Cortex of kidney (tissue), 1 donor: ENCODE measurements at places on chromosomes 3 and 15.

DNA sequence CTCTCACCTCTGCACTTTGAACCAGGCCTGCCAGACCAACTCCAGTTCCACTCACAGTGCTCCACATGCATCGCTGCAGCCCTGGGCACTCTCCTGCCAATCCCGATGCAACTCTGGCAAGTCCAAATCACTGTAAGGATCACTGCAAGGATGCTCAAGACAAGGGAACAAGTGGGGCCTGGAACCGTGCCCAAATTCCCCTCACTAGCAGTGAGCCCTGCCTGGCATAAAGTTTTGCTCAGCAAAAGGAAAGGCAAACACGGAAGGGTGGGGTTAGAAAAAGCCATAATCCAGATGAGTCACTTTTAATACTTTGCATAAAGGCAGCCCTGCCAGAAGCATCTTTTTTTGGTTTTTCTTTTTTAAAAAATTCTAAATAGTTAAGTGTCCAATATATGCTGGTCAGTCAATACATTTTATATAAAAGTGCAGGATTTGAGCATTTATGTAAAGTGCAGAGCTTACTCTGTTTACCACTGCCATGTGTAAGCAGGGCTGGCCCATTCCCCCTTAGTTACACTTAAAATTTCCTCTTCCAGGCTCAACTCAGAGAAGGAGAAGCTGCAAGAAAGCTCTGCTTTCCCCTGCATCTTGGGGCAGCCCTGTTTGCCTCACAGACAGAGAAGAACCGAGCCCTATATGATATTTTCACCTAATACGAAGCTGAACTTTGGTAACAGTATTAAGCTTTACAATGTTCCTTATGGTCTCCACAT is 102.2 kb downstream of the CD47 start:
- no peak for DNase-seq

DNA sequence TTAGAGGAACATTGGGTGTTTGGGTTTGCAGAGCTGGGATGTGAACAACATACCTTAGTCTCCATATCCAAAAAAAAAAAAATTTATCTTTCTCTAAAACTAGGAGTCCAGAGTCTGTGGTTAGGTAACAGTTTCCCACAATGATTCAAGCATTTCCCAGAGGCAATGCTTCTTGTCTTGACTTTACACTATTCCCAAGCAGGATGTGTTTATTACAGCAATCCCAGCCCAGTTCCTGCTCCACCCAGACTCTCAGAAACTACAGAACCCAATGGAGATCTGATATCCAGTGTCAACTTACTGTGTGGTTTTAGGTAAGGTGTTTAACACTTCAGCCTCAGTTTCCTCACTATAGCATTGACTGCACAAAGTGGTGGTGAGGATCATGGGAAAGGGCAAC is 2.3 kb upstream of the C3orf62 start:
- DNase-seq: no peak

- no peak for DNase-seq
Observed at GRCh38 chr3:73513260-73513659, 111.5 kb downstream of the PDZRN3 start.

GRCh38 chr3:120841264-120841663 is 66.7 kb upstream of the STXBP5L start:
- no peak for DNase-seq

DNA sequence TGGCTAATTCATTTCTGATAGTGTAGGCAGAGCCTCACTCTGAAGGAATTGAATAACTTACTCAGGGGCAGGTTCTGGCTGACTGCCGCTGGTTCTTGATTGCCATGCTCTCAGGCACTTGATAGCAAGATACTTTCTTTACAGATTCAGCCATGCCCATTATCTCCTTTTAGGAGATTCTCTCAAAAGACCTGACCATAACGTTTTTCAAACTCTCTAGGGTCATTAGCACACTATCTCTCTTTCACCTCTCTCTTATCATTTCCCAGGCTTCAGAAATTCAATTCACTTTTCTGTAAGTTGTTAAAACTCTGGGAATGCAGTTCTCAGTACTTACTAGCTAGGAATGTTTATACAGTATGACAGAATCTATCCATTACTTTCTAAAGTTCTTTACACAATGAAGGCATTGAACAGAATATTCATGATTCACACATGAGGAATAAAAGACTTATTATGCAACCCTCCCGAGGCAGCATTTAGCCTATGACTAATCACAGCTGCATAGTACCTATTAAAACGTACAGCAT is 850.3 kb upstream of the CADM2 start:
- DNase-seq: no peak

DNA sequence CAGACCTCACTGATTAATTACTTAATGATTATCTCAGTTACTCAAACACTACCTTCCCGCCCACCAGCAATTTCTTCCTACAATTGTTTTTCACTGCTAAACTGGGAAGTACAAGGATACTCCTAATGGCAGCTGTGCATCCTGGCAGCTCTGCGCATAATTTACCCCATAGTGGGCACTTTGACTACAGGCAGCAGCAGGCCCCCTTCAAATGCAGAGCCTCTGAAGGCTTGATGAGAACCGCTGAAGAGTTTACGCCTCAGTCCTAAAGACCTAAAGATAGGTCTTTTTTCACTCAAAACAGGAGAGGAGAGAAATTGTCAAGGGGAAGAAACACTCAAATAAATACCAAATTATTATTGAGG is 10.7 kb downstream of the CCDC32 start:
- no peak for DNase-seq

DNA sequence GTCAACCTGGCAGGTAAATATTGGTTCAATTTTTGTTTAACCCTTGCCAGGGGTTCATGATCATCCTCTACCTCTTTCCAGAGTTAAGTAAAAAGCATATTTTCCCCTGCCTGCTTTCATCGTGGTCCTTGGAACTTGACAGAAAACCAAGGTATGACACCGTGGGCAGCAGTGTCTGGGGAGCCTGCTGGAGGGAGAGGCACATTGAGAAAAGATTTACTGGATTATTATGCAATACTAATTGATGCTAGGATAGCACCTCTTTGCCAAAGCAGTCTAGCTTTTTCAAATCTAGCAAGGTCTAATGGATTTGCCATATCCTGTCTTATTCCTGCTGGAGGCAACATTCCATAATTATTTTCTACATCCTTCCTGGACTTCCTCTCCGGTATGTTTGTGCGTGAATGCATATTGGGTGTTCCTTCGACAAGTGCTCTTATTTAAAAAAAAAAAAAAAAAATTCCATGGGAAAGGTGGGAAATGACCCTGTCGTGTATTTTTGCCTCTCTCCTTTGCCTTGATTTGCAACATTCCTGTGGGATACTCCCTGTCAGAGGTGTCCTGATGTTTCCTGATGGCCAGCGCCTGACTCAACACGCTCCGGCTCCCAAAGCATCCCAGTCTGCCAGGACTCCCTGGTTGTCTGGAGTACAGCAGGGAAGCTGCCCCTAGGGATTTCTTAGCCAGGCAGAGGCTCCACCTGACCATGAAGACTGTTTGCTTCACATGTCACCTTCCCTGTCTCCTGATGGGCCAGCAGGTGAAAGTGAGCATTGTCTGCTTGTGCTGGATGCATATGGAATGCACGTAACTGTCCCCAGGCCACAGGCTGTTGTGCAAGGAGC is 6.3 kb downstream of the BHLHE40 start:
- DNase-seq: no peak

GRCh38 chr15:80507638-80508316 is 103.6 kb downstream of the ARNT2 start:
- no peak for DNase-seq

DNA sequence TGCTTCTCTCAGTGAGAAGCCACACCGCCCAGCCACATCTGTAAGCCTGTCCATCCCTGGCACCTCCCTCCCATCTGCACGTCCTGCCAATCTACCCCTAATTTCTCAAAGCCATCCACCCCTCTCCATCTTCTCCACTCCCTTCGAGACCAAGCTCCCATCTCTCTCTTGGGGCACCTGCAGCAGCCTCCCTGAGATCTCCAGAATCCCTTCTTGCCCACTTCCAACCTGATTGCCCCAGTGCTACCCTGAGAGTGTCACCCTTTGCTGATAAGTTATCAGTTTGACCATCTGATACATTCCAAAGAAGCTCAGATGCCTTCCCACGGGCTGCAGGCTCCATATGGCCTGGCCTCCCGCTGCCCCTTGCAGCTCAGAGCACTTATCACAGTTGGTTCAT is 496.1 kb downstream of the SHQ1 start:
- DNase-seq: no peak

GRCh38 chr3:115704661-115705338 is 81.5 kb downstream of the GAP43 start:
- no peak for DNase-seq

GRCh38 chr3:23711916-23712494 is 93.8 kb upstream of the UBE2E1 start:
- no peak for DNase-seq

- DNase-seq: no peak
Observed at GRCh38 chr3:128879991-128880390, 571 bp downstream of the ACAD9 start.

GRCh38 chr3:182597621-182598041 is 195.7 kb upstream of the ATP11B start:
- DNase-seq: no peak

GRCh38 chr3:106261396-106261795 is 392.6 kb upstream of the CBLB start:
- DNase-seq: no peak

GRCh38 chr3:117681619-117682018 is 972.0 kb downstream of the TUSC7 start:
- DNase-seq: no peak

- DNase-seq: no peak
Observed at GRCh38 chr3:82462977-82463376, 701.5 kb upstream of the GBE1 start.

- no peak for DNase-seq
Observed at GRCh38 chr3:108474581-108474980, 35.8 kb downstream of the MYH15 start.

- DNase-seq: no peak
Observed at GRCh38 chr3:113794526-113794925, 44.1 kb upstream of the GRAMD1C start.

DNA sequence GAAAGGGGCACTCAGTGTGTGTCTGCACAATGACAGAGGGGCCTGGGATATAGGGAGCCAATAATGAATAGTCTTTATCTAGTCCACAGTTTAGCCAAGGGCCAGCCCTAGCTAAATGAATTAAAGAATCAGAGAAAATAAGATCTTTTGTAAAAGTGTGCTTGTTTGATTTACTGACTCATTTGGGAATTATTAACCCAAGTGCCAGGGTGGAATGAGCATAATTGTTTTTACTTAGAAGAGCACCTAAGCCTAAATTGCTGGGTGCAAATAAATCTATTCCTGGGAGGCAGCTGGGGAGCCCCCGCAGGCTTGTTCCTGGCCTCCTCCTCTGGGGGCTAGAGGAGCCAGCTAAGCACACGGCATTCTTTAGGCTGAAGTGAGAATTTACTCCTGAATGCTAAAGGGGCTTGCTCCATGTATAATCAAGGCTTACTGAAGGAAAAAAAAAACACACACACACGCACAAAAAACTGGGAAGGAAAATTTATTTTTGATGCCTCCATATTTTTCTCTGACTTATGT is 405.3 kb upstream of the SUCLG2 start:
- no peak for DNase-seq

DNA sequence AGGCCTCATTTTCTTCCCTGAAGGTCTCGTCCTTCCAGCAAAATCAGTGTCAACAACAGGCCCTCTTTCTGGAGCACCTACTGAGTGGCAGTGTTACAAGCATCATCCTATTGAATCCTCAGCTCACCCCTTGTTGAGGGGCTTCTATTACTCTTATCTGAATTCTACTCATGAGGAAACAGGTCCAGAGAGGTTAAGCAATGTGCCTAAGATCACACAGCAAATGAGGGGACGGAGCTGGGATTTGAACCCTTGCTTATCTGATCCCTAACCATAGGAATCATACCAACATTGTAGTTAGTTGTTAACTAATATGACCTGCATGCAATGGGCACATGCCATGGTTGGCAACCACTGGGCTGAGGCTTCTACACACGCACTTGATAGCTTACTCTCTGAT is 63.0 kb downstream of the SLC6A6 start:
- no peak for DNase-seq

GRCh38 chr15:93848490-93848889 is 382.9 kb upstream of the MCTP2 start:
- DNase-seq: no peak

DNA sequence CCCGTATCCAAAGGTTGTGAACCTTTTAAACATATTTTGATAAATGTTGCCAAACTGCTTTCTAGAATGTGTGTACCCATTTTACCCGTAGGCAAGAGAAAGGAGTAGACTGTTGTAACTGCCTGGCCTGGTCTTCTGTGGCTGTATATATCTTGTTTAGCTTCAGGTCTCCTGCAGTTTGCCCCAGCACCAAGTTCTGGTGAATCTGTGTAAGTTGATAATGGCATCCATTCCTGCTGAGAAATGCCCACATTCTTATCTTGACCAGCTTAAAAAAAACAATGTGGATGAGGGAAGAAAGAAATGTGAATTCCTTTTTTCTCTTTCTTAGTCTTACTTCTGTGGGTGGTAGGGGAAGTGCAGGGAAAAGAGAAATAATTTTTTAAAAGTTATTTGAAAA is 53.3 kb upstream of the TLE3 start:
- no peak for DNase-seq

DNA sequence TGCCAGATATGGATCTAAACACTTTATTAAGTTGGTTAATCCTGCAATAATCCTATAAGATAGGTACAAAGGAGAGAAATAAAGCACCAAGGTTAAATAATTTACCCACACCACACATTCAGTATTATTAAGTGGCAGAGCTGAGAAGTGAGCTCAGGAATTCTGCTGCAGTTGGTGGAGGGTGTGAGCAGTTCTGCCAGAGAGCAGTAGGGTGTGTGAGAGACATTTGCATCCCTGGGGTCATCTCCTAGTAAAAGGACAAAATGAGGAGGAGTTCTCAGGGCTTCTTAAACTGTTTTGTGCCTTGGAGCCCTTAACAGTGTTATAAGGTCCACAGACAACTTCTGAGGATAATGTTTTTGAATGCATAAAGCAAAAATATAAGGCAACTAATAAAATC is 484.5 kb downstream of the TAFA4 start:
- DNase-seq: no peak

DNA sequence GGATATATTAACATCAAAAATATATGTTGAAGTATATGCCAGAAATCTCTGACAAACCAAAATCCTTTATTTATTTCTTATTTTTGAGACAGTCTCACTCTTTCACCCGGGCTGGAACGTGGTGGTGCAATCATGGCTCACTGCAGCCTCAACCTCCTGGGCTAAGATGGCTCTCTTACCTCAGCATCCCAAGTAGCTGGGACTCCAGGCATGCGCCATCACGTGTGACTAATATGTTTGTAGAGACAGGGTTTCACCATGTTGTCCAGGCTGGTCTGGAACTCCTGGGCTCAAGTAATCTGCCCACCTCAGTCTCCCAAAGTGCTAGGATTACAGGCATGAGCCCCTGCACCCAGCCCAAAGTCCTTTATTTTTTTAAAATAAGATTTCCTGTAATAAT is 11.9 kb downstream of the FAIM start:
- no peak for DNase-seq

- no peak for DNase-seq
Observed at GRCh38 chr3:147614210-147614609, 205.0 kb downstream of the ZIC1 start.

- DNase-seq: no peak
Observed at GRCh38 chr15:47991357-47991756, 129.4 kb upstream of the SLC24A5 start.

GRCh38 chr3:145557405-145557804 is 603.6 kb downstream of the PLOD2 start:
- DNase-seq: no peak
